Kidney (tissue), 22 donors: ENCODE measurements at places on chromosomes 11 and 22.

- DNase-seq, result no peak
Measured at GRCh38 chr11:77151804-77152509, 23.9 kb downstream of the MYO7A start.

- DNase-seq, result no peak
Measured at GRCh38 chr11:103878646-103879045, 157.8 kb upstream of the DDI1 start.

GRCh38 chr11:61056981-61057380 lies 45.3 kb upstream of the CD5 start:
- DNase-seq, result no peak

GRCh38 chr11:6626971-6627761 lies 7.9 kb upstream of the TPP1 start:
- no peak for DNase-seq

DNA sequence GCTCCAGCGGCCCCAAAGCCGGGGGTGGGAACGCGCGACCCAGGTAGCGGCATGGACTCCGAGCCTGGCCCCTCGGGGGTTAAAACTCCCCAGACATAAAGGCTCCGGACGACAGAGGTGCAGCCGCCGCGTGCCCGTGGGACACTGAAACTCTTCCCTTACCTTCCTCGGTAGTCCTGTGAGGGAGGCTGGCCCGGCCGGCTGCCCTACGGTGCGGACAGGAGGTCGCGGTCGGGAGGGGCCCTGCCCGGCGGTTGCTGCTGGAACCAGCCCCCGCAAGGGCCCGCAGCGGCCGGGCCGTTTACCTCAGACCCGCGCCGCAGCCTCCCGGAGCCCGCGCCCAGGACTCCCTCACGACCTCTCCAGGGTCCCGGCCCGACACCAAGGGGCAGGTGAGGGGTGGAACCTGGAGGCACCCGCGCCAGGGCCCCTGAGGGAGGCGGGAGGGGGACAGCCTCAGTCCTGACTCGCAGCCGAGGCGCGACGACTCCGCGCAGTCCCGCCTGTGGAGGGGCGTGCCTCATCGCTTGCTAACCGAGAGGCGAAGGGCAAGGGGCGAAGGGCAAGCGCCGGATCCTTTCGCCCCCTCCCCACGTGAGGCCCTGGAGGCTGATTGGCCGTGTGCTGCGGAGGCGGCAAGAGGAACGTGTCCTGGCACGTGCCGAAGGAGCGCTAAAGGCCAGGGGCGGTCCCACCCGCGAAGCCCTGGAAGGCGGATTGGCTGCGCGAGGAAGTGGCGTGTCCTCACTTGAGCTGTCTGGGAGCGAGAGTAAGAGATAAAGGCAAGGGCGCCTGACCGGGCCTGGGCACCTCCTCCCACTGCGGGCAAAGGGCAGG lies at the start of gene UPB1:
Gene UPB1, plus strand, starts transcription at position 805 of the 837 bp plus-strand sequence. CDS start 72 bp downstream, outside the sequence.
- peak; percentile 77 for DNase-seq

DNA sequence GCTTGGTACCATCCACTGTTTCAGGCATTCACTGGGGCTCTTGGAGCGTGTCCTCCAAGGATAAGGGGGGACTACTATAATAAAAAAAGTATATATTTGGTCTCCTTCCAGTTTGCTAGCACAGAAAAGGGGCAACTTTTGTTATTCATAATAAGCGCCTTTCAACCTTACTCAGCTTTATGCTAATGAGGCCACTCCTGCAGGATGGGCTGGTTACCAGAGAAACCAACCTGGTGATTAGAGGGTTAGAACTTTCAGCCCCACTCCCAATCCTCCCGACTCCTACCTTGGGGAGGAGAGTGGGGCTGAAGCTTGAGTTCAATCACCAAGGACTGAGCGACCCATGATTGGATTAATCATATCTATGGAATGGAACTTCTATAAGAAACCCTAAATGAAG lies 31.8 kb downstream of the PPFIBP2 start:
- DNase-seq, result no peak

DNA sequence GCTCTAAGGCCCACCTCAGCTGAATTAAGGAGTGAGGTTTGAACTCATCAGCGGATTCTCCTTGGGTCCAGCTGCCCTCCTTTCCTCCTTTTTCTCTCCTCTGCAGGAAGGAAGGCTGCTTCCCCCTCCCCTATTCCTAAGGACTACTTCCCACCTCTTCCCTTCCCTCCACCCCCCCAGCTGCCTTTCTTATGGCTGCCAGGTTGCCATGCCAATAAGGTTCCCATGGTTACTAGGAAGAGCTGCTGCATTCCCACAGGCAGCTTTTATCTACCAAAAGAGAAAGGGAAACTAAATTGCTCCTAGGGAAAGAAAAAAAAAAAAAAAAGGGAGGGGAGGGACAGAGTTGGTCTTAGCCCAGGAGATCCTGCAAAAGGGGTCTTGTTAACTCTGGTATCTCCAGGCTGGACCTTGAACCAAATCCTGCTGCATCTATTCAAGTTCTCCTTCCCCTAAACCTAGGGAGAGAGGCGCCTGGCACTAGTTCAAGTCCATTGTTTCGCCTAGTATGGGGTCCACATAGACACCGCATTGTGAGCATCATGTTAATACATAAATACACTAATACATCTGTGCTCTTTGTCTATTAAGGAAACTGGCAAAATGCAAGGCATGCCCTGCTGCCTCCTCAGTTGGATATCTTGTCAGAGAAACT lies 21.2 kb upstream of the FEZ1 start:
- DNase-seq, result peak; percentile 66

DNA sequence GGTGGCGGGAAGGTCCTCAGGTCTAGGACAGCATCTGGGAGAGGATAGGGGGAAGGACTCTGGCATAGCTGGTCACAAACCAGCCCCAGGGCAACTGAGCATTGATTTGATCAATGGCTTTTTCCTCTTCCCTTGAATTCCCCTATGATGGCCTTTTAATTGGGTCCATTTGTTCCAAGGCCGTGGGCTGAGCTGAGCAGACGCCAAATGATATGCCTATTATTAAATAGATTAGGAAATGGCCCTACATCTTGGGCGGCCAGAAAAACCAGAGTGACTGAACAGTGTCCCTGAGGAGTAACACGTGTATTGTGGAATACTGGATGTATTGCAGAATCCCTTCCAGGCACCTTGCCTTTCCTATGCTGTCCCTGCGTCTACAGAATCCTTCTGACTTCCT lies 26.7 kb upstream of the P2RY6 start:
- peak; percentile 35 for DNase-seq

GRCh38 chr11:122439866-122440810 lies 215.4 kb upstream of the UBASH3B start:
- peak; percentile 81 for DNase-seq

GRCh38 chr11:116112087-116112935 lies 608.1 kb upstream of the CADM1 start:
- no peak for DNase-seq

GRCh38 chr11:118670063-118670462 lies 9.4 kb downstream of the TREH start:
- no peak for DNase-seq

DNA sequence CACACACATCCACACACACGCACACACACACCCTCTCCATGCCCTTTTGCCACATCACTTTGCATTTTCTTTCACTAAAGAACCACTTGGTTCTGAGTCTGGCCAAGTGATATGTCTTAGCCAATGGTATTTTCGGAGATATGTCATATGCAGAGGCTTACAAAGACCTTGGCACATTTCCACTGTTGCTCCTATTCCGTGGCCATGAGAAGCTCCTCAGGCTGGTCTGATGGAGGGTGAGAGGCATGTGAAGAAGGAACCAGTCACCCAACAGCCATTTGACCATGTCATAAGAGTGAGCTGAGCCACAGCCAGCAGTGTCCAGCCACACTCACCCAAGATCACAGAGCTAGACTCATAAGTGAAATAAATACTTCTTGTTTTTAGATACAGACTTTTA lies 212.6 kb upstream of the NAV2 start:
- DNase-seq, result no peak

GRCh38 chr22:45308391-45308956 lies 1.3 kb upstream of the FAM118A start:
- DNase-seq, result no peak
